ENCODE measurements at places on chromosomes 3 and 15.

DNA sequence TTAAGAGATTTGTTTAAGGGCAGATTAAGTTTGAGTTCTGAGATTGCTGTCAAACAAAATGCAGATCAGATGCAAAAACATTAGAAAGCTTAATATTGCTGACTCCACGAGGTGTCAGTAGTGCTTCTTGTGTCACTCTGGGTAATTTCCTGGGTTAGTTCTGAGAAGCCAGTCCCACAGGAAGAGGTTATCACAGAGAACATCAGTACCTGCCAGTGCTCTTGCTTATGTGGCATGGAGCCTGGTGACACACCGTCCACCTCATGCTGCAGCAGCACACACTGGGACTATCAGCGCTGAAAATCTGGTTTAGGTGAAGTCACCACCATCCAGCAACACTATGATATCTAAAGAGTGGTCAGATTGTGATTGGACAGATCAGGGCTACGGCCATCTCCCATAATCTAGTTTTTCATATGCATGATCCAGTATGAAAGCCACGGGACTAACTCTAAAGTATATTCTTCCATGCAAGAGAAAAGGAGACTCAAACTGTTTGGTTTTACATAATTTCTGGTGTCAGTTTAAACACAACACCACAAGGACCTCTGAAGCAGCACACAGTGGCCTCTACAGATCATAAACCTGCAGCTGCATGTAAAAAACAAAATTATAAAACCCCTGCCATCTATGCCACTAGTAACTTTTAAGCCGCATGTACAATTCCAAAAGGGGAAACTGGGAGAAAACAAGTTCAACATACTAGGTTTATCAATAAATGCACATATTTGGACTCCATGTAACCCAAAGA is 36.1 kb upstream of the MYO5C start:
- DNase-seq, result no peak

- no peak for DNase-seq
These were observed at the start of gene DUSP7 for GRCh38 chr3:52056521-52056967. Gene DUSP7 (minus strand): TSS chr3:52056571. CDS start chr3:52056366, 205 bp downstream.

DNA sequence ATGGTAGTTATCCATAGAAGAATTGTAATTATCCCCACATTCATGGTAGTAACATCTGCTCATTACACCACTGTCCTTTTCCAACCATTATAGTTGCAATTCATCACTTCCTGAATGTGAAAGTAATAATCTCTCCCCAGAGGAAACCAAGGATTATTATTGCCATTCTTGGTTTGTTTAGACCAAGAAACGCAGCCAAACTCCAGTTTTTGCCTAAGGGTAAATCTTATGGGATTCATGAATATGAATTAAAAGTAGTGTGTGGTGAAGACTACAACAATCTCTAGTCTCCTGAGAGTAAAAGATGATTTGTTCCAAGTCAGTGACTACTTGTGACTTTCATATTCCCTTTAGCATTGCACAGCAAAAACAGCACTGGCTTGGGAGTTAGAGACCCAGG is 45.7 kb upstream of the ABI3BP start:
- no peak for DNase-seq

GRCh38 chr3:15110206-15110605 is 11.3 kb upstream of the RBSN start:
- DNase-seq, result no peak

GRCh38 chr3:7307410-7307809 is 446.5 kb downstream of the GRM7 start:
- DNase-seq, result no peak

GRCh38 chr3:129211772-129212171 is 28.1 kb upstream of the CNBP start:
- no peak for DNase-seq

DNA sequence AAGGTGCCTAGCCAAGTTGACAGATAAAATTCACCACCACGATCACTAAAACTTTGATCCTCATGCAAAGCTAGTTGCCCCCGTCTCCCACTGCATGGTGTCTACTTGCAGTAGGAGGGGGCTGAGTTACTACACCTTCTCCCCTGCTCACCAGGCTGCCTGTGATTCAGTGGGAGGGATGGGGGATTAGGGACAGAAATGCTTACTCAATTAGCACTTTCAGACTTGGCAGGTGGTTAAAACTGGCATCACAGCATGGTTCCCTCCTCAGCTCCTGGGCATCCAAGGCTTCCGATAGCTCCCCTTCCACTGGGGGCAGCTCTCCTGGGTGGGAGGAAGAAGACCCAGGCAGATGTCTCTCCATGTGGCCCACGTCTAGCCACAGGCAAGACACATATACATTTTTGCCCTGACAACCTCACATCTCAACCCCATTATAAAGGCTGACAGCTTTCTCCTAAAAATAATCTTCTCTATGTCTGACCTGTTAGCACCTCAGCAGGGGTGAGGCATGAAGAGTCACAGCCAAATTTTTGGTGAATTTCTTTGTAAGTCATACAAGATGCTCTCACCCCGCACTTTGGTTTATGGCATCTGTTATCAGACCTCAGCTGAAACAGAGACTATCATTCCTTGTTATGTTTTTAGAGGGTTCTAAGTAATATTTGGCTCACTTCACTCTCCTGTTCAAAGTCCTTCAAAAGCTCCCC is 369.0 kb downstream of the SV2B start:
- DNase-seq, result no peak

GRCh38 chr3:42081838-42082473 is 9.2 kb upstream of the TRAK1 start:
- no peak for DNase-seq

DNA sequence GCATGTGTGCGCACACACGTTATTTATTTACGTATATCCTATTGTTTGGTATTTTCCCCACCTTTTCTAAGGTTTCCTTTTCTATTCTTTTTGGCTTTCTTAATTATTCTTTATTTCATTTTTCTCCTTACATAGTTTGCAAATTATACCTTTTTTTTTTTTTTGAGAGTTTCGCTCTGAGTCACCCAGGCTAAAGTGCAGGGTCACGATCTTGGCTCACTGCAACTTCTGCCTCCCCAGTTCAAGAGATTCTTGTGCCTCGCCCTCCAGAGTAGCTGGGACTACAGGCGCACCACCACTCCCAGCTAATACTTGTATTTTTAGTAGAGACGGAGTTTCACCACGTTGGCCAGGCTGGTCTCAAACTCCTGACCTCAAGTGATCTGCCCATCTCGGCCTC is 20.0 kb upstream of the CILP start:
- DNase-seq, result no peak

GRCh38 chr3:62503516-62503915 is 130.2 kb upstream of the FEZF2 start:
- DNase-seq, result no peak

- DNase-seq, result no peak
These were observed 4.7 kb downstream of the CTXND1 start for GRCh38 chr15:80247320-80247719.

- DNase-seq, result no peak
These were observed 34.8 kb upstream of the DCP1A start for GRCh38 chr3:53382106-53382505.

- DNase-seq, result no peak
These were observed 124.4 kb downstream of the B3GALNT1 start for GRCh38 chr3:160980740-160981139.

DNA sequence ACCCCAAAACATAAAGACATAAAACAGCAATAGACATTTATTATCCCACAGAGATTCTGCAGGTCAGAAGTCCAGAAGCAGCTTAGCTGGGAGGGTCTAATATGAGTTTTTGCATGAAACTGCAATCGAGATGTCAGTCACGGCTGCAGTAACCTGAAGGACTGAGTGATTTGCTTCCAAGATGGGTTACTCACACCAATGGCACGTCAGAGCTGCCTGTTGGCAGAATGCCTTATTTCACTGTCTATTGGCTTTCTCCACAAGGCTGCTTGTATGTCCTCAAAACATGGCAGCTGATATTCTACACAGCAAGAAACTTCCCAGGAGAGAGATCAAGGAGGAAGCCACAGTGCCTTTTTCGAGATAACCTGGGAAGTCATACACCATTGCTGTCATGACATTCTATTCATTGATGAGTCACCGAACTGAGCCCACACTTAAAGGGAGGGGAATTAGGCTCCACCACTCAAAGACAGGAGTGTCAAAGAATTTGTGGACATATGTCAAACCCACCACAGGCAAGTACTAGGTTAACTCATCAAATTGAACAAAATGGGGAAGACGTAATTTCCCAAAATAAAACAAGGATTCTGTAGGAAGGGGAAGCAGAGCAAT is 122.2 kb downstream of the SYNPR start:
- no peak for DNase-seq

DNA sequence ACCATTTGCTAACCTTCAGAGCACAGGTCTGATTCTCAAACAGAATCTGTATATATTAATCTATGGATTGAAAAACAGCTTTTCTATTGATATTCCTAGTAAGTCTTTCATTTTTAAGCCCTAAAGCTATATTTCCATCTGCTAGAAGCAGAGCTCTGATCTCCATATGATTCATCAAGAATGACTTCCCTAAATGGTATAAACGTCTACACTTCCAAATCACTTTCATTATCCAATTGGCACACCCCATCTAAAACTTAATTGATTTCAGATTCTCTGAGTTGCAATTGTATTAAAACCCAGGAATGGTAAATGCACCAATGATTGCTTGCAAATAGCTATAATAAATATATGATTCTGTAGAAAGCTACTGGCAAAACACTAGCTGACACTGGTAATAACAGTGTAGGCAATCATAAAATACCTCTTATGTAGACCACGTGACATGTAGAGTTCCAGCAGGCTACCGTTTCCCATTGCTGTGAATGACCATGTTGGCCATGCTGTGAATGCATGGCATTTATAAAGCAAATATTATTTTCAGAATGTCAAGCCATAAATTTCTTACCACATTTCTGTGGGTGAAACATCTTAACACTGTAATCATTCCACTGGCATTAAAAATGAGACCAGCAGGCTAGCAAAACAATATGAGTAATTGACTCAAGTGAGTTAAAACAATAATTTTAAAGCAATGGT is 226.0 kb downstream of the ZMAT3 start:
- DNase-seq, result no peak

DNA sequence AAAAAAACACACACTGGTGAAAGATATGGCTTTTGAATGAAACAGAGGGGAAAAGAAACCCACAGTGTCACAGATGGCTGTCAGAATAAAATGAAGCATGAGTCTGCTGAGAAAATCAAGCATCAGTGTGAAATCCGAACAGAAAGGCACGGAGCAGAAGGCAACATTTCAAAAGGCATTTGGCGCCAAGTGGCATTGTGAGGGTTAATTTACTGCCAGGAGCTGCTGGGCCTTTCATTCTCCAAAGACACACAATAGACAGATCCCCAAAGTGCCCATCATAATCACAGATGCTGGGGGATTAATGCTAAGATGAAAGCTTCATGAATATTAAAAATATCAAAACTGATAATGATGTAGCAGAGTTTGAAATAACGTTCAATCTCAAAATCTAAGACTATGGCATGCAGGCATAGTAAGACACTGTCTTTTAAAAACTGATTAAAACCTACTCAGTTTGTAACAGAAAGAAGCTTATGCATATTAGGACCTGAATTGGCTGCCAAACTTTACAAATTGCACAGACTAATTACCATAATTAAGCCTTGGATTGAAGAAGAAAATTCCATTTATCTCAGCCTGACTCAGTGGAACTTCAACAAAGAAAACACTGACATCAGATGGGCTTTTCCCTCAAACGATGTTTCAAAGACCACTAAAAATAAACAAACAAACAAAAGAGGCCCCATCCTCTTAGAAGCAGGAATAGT is 589.2 kb downstream of the ROBO1 start:
- no peak for DNase-seq

DNA sequence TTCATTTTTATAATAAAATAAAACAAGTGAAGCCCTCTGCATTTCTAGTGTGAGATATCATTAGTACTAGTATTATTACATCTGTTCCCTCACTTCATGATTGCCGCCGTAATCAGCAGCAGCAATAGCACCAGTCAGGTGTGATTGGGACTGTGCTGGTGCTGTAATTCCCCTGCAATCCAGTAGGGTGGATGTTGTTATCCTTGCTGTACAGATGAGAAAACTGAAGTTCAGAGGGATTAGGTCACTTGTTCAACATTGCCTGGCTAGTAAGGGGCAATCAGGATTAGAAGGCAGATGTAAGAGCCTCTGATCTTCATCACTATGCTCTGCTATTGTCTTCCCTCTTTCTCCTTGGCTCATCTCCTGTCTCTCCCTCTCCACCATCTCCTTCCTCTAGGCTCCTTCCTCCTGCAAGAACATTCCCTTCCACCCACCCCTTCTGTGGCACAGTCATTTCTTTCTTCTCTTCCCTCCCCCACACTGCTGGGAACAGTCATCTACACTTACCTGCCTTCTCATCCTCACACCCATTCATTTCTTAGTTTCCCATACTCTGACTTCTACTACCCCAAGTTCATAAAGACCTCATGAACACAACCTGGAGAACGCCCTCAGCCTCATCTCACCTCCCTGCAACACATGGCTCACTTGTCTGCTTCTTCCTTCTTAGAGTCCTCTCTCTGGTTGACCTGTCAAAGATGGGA is 29.7 kb downstream of the CRYGS start:
- no peak for DNase-seq

GRCh38 chr3:11140713-11141104 is 13.6 kb upstream of the HRH1 start:
- no peak for DNase-seq

DNA sequence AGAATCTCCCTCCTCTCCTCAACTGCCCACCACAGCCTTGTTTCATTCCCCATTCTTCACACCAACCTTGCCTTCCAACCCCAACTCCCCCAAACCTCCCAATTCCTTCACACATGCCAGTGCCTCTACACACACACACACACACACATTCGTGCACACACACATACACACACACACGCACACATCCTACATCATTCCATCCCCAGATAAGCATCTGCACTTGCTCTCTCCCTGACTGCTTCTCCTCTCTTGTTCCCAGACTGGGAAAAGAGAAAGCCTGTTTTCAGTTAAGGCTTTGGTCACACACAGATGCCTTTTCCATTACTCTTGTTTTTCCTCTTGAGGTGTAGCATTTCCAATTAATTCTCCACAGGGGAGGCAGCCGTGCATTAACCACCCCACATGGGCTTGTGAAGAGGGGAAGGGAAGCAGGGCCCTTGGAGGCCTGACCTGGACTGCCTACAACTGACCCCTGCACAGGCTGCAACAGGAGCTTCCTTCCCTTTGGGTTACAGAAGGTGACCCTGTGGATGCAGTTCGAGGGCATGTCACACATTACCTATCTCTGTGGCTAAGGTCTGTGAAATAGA is 32.0 kb upstream of the BOC start:
- DNase-seq, result no peak

- no peak for DNase-seq
These were observed 9.6 kb upstream of the CLDN16 start for GRCh38 chr3:190378240-190378891.

- DNase-seq, result no peak
These were observed 32.6 kb downstream of the GALNT15 start for GRCh38 chr3:16207031-16207430.

- DNase-seq, result no peak
These were observed 38.0 kb downstream of the MGLL start for GRCh38 chr3:127784283-127784682.

GRCh38 chr15:38810686-38811085 is 246.1 kb upstream of the RASGRP1 start:
- DNase-seq, result no peak

Data from cortex of kidney (tissue), 1 donor.